ENCODE measurements at places on chromosomes 13 and 19.

DNA sequence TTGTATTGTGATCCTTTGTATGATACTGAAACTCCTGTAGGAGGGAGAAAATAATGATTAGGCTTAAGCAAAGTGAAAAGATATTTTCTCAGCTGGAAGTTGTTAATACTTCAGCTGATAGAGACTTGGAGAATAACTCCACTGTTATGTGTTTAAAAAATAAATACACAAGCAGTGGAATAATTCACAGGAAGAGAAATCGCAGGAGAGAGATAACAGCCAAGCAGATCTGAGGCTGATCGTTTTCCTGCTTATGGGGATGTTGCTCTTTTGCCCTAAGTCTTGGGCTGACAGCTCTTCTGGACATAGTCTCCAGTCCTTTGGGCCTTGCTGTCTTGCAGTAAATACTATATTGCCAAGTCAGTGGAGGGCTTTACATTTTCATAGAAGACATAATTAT is 93.3 kb downstream of the OLFM4 start:
- no peak for DNase-seq

DNA sequence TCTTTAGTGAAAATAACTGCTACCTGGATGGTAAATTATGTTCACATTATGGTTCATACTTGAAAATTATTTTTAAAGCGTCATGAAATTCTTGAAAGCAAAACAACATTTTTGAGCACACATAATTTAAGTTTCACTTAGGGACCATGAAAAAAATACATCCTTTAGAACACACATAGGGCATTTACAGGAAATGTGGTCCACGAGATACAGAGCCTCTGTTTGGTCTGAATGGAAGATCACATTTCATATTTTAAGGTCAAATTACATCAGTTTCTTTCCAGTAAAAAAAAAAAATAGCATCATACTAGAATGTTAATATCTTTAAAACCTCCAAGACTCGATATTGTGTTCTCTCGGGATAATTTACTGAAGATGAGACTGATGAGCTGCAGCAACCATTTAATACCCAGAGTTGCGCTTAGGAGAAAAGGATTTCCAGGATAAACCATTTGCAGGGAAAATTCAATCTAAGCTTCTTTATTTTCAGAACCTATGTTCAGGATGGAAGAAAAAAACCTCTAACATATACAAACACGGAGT is 720.7 kb downstream of the DIAPH3 start:
- no peak for DNase-seq

GRCh38 chr19:11210656-11210928 is 13.2 kb upstream of the KANK2 start:
- no peak for DNase-seq

DNA sequence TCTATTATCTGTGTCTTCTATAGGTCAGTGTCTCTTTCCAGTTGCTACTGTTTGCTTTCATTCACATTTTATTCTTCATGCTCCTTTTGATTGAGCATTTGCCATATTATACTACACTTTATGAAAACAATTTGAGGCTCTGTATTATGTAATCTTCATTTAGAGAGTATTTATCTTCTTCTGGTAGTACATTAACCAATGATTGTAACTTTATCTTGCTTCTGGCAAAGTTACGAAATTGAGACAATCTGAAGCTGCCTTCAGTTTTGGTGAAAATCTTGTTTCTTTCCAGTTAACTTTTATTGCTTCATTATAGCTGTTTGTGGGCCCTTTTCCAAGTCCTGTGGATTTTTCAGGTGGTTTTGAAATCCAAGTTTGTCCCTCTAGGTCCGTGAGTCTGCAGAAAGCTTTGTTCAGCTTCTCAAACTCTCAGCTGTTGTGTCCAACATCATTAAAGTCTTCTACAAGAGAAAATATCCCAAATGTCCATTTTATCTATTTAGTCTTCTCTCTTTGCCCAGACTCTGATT is 1255.4 kb upstream of the SPRY2 start:
- DNase-seq: no peak

DNA sequence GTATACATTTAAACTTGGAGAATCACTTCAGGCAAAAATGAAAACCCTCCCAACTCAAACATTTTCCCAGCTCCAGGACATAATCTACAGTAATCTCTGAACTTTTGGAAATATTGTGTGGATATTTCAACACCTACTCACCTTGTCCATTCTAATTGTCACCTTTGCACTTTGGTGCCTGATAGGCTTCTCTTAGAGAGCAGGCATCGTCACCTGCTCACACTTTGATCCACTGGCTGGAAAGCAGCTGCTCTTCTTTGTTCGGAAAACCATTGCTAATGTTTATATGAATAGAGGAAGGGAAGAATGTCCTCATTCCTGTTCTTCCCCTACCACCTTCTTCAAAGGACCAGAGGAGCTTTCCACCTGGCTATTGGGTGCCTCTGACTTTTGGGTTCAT is 411.2 kb downstream of the FGF9 start:
- no peak for DNase-seq

DNA sequence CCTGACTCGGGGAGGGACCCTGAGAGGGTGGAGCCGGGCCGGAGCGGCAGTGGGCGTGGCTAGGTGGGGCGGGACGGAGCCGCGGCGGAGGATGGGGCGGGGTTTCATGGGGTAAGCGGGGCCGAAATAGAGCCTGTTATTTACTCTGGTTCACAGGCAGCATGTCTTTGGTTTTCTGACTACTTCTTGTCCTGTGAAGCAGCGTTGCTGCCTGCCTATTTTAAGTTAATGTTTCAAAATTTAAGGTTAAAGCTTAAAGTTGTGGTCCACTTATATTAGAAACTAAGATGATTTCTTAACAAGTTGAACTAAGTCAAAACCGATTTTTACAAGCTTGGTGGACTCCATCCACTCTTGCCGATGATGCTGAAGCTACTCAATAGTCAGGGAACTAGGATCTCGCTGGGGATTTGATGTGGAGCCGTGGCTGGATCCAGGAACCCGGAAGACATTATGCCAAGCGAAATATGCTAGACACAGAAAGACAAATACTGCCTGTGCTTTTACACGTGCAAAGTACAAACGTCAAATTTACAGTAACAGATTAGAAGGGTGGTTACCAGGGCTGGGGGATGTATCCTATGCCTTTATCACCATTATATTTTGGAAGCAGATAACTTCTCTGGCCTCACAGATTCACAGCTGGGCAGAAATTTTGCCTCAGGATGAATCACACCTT is 433 bp upstream of the ZNF616 start:
- DNase-seq: peak; percentile 97

DNA sequence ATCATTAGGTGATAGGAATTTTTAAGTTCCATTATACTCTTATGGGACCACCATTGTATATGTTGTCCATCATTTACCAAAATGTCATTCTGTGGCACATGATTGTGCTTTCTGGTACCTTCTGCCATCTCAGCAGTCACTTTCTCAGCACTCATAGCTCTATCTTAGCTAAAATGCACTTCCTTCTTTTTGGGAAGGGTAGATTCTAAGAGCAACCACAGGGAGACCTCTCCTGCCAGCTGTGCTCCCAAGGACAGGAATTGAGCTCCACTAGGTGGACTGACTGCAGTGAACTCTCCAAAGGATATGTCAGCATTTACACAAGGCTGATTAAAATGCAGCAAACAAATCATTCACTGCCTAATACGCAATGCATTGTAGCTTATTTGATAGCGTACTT is 91.8 kb upstream of the OBI1 start:
- no peak for DNase-seq

DNA sequence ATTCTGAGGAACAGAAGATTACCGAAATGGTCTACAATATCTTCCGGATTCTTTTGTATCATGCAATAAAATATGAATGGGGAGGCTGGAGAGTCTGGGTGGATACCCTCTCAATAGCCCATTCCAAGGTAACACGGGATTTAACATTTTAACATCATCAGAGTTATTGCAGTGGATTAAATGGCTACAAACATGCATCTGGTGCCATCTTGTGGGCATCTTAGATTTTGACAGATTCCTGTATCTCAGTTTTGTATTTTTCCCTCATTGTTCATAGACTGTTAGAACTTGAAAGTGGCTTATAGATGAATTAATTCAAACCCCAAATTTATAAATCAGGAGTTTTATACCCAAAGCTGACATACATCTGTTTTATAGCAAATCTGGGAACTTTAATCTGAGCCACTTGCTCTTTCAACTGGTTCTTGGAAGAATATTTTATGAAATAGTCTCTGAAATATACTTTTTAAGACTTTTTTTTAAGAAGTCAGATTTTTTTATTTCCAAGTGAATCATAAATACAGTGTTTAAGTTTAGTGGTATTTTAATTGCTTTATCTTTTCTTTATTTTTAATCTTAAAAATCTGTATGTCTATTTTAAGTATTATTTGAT is 215.2 kb downstream of the NBEA start:
- peak; percentile 34 for DNase-seq

- DNase-seq: no peak
Measured at GRCh38 chr13:23628250-23628649, 58.0 kb downstream of the TNFRSF19 start.

DNA sequence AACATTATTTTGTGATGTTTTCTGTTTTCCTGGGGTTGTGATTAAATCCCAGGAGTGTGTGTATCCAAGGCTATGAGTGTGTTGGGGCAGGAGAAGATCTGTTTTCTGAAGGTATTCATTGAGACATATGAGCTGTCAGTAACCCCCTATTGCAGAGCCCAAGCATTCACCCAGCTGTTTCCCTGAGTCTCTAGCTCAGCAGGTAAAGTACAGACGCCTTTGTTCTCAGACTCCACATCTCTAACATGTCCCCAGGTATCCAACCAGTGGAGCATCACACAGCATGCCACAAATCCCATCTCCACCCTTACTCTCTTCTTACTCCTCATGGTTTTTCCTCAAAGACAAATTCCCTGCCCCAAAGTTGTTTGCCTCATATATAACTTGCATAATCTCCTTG is 213.6 kb downstream of the PCDH20 start:
- no peak for DNase-seq

DNA sequence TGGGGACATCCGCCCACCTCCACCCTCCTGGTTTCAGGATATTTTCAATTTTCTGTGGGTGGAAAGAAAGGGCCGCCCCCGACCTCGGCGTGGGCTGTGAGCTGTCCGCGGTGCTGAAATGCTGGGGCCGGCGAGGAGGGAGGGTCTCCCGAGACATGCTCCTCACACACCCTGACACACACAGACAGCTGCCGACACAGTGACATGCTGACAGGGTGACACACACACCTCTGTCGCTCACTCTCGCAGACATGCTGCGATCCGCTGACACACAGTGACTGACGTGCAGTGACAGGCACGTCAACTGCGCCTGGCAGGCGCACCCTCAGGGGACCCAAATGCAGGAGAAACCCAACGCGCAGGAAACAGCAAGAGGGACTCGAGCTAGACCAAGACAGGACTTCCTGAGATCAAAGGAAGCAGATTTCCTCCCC is 25.1 kb upstream of the MEIS3 start:
- DNase-seq: no peak

- DNase-seq: no peak
Measured at GRCh38 chr13:30268673-30269072, 38.7 kb downstream of the KATNAL1 start.

All from GM13976 (cell line).